ENCODE measurements at places on chromosomes 5 and 9.

GRCh38 chr5:159463590-159464321 lies 133.5 kb upstream of the IL12B start:
- peak; percentile 48 for DNase-seq

DNA sequence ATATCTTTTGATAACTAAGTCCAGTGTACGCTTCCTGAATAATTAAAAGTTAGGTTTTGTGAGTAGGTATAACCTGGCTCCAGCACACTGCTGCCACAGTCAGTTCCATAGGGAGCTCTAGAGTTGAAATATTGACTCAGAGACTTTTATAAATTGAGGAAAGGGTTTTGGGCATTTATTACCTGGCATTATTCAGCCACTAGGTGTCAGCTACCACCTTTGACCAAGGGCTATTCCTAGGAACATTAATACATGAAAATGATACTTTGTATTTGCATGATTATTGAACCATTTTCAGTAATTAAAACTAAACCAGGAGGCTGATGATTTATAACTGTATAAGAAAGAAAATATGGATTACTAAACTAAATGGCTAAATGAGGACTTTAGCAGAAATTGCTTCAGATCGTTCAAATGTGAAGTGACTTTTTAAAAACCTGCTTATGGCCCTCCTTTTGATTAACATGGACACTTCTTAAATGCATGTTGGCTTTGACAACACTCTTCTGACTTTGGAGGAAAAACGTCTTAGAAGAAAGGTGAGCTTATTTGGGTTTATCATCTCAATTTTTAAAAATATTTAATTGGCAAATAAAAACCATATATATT lies 83.0 kb downstream of the SMC2 start:
- DNase-seq: peak; percentile 8

DNA sequence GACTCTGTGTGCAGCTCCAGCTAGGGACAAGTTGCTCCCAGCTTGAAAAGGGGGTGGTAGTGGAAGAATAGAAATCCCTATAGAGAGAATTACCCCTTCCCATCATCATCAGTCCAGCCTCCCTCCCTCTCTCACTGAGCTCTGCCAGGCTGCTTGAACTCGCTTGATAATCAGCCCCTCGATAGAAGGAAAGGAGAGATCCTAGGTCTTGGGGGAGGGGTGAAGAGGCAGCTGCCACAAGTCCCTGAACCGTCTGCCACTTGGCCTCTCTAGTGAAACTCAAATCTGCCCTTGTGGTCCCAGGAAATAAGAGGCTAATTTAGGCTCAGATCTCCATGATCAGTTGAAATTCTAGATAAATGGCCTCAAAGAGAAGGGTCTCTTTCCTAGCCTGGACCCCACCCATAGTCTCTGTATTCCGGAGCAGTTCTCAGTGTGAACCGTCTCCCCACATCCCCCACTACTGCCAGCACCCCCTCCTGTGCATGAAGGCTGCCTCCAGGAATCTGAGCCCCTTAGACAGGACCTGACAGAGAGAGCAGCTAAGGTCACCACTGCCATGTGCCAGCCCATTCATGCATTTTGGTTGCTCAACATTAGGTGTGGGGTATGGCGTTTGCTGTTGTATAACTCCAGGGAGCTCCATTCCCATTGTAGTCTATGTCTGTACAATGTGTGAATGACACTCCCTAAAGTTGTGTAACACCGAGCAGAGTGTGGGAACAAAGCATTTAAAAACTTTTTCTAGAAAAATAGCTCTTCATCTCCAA lies 5.5 kb downstream of the DNAJB5 start:
- DNase-seq: no peak

GRCh38 chr5:82676661-82677060 lies 398.5 kb upstream of the RPS23 start:
- no peak for DNase-seq

GRCh38 chr5:98767581-98767980 lies 5.9 kb upstream of the RGMB start:
- no peak for DNase-seq

DNA sequence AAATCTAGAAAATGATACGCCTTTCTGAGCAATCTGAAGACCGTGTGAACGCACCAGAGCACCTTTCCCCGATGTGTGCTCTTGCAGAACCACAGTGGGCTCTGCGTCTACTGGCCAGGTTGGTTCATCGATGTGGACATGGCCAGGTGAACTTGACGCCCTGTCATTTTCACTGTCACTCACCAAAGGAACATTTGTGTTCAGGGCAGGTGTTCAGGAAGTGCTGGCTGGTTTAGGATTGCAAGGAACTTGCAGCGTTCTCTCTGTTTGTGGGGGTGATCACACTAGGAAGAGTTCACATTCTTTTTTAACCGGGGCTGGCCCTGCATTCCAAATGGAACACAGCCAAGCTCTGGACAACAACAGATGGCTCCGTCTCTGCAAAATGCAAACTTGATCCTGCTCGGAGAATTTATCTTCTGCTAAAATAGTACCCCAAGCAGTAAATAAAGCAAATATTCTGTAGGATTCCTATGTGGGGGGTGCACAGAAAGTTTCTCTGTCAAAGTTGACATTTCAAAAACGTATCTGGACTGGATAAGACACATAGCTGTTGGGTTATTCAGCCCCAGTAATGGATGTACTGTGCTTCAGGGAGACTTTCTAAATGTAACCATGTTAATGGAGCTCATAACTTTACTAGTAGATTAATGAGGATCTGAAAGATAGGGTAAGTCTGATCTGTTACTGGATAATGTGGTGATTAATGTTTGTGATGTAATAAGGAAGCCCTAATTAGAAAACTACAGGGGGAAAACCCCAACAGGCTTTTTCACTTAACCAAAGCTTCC lies 45.7 kb upstream of the FANCC start:
- no peak for DNase-seq

DNA sequence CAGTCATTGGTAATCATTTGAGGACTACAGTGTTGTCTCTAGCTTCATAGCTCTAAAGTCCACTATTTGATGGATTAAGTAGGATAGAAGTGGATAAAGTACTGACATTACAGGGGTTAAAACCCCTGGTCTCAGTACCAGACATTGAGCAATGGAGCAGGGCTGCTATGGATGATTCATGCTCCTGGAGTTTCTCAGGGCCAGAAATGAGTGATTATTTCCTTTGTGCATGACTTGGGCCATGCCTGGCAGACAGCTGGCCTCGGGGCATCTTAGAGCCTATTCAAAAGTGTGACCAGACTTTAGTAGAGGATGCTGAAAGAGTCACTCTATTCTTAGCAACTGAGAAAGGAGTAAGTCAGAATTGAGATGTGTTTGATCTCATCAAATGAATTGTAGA lies 350.7 kb upstream of the TLE4 start:
- DNase-seq: no peak
